ENCODE measurements at places on chromosomes 1 and 21.

DNA sequence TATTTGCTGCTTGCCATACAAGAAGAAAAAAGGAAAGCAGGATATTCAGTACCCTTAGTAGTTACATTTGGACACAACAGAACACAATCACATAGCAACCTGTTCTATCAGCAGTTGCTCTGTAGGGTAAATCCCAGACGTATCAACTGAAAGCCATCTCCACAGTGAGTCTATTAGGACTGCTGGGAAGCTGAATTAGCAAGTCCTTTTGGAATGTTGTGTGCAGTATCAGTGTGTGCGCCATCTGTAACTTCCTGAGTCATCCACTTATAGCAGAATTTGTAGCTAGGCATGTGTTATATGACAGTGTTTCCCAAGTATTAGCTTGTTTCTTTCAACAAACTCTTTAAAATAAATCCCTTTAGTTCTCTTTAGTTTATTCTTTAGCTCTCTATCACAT is 21.3 kb downstream of the CCDC30 start:
- DNase-seq, result no peak

- DNase-seq, result no peak
Observed at GRCh38 chr1:88455621-88456256, 228.3 kb upstream of the PKN2 start.

DNA sequence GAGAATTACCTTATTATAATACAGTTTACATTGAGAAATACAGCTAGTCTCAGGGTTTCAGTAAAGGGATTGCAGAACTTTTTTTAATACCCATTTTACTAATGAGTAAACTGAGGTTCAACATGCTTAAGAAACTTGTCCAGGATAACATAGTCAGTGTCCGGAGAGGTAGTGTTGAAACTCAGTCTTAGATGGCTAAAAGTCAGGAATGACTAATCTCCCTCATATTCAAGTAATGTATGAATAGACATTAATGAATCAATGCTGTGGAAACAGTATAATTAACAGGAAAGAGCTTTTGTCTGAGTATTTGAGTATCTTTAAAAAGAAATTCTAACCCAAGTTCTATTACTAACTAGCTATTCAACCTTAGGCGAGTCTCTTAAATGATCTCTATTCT is 397.6 kb downstream of the PLA2G4A start:
- no peak for DNase-seq

DNA sequence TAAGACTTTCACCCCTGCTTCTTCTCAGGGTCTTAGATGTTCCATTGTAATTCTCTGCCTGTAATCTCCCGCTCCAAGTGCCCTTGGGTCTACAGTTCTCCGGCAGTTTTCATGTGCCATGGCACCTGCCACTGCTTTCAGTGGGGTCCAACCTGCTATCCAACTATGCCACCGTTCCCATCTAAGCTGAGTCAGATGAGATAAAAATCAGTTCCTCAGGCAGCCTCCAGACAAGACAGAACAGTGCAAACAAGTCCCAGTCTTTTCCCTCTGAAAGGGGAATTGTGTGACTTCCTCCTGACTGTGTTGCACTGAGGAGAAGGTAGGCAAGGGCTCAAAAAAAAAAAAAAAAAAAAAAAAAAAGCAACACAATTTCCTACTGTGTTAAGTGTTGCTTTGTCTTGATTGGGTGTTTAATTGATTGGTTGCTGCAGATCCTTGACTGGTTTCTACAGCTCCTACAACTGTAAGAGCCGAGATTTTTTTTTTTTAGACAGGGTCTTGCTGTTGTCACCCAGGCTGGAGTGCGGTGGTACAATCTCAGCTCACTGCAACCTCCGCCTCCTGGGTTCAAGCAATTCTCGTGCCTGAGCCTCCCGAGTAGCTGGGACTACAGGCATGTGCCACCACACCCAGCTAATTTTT is 50.7 kb downstream of the EBNA1BP2 start:
- DNase-seq, result no peak

- no peak for DNase-seq
Observed at GRCh38 chr1:218166268-218166945, 118.7 kb upstream of the RRP15 start.
